ENCODE measurements at places on chromosomes 3 and 15.

DNA sequence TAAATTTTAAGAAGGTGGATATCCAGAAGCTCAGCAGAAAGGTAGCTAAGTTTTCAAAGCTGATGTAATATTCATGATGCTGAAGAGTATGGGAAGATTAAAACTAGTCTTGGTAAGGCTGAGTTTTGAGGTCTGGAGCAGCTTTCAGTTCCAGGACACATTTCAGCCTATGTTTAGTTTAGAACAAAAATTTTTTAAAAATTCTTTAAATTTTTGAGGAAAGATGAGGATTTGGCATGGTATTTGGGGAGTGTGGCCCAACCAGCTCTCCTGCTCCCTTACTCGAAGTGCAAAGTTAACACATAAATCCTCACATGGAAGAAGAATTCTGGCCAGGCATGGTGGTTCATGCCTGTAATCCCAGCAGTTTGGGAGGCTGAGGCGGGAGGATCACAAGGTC, 1039.1 kb downstream of the NAALADL2 start:
- DNase-seq, result no peak

GRCh38 chr3:9301798-9302197, 52.4 kb upstream of the SRGAP3 start:
- no peak for DNase-seq

- no peak for DNase-seq
Measured at GRCh38 chr15:40567111-40567510, 2.0 kb upstream of the RPUSD2 start.

DNA sequence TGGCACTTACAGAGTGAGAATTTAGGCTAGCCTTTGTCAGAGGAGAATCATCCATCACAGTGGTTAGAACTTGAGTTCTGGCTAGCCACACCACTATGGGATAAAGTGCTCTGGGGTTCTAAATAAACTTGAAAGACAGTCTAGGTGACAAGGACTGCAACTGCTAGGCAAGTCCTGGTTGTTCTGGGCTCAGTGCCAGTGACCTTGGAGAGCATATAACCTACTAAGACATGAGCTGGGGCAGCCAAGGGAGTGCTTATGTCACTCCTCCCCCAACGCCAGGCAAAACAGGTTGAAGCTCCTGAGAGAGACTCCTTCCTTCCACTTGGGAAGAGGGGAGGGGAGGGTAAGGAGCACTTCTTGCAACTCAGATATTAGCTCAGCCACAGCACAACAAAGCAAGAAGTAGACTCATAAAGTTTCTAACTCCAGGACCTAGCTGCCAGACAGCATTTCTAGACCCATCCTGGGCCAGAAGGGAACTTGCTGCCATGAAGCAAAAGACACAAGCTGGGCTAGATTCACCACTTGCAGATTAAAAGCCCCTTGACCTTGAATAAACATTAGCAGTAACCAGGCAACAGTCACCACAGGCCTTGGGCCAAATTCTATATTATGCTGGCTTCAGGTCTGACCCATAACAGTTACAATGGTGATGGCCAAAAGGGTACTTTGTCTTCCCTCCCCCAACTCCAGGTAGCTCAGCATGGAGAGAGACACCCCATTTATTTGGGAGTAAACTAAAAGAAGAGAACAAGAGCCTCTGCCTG, 963.7 kb downstream of the PLOD2 start:
- DNase-seq, result no peak

DNA sequence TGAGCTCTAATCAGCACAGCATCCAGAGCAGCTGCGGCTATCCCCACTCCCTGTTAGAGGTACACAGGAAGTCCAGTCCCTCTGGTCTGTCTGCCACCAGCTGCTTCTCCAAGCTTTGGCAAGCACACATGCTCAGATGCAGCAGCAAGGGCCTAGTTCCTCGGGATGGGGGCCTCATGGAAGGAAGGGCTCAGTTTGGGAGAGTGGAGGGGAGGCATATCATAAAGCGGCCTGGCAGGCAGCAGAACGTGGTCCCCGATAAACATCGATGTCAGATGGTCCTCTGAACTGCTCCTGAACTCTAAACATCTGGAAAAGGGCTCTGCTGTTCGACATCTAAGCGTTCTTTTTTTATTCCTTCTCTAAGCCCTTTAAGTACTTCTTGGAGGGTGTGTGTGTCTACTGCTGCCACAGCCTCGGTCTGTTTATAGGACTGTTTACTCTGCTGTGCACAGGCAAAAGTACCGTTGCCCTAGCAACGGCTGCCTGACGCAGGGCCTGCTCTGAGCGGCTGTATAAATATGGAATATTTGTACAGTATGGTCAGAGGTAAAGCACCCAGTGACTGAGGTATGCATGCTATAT, 74.6 kb downstream of the PRICKLE2 start:
- no peak for DNase-seq

- DNase-seq, result no peak
Measured at GRCh38 chr3:127902486-127902885, 12.5 kb upstream of the KBTBD12 start.

DNA sequence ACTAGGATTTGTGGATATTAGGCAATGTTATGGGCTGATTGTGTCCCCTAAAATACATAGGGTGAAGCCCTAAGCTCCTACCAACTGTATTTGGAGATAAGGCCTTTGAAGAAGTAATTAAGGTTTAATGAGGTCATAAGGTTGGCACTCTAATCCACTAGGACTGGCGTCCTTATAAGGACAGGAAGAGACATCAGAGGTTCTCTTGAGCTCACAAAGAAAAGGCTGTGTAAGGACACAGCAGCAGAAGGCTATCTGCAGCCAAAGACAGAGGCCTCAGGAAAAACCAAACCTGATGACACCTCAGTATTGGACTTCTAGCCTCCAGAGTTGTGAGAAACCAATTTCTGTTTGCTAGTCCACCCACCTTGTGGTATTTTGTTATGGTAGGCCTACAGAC, 416.7 kb downstream of the ZBTB20 start:
- DNase-seq, result no peak

DNA sequence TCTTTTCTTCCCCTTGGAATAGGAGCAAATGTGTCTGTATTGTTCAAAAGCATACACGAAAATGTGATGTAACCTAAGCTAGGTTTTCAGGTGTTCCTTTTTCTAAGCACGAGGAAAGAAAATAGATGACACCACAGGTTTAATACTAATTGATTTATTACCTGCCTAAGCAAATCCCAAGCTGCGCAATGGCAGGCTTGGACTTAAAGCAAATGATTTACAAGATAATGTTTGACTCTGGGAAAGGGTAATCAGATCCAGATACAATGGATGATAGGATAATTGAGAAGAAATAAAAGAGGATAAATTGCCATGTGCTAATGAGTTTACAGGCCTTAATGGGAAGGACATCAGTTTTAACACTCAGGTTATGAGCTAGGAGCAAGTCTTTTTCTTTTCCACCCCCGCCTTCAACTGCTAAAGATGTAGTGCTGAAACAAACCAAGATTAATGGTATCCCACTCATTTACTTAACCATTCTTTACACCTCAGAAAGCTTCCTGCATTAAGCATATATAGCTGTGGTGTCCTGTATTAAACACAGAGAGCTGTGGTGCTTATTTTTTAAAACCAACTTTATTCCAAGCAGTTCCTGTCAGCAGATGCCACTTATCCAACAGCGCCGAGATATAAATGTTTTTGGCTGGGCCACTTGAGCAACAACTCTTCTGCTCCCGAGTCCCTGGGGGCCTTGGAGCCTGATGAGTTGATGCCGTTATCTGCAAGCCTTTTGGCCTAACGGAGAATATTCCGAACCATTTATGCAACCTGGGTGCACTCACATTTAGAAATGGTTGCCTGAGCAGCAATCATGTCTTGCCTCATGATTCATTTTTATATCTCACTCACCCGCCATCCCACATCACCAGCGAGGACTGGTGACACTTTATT, 205.5 kb downstream of the MECOM start:
- DNase-seq, result no peak

DNA sequence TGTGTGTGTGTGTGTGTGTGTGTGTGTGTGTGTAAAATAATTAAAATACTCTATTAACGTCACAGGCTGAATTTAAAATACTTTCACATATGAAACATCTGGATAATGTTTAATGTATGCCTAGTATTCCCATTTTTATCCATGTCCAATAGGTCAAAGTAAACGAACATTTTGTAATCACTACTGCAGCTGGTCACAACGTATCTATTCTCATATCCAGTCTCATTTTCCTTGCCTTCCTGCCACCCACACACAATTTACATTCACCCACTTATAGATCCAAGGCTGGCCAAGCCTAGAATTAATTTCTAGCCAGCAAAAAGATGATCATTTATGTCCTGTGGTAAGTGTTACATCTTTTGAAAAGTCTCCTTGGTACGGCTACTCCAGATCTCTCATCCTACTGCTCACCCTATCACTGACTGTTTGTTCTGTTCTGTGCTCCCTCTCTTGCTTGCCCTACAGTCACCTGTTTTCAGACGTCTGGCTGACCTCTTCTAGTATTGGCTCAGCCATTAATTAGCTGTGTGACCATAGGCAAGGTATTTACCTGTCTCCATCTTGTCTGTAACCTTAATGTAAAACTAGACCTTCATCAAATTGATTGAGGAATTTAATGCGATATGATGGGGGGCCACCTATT, 17.6 kb downstream of the SERPINI2 start:
- DNase-seq, result no peak

GRCh38 chr3:2360815-2361214, 262.1 kb downstream of the CNTN4 start:
- no peak for DNase-seq

GRCh38 chr3:86152620-86153019, 838.3 kb downstream of the VGLL3 start:
- DNase-seq, result no peak

- DNase-seq, result no peak
Measured at GRCh38 chr3:73432023-73432705, 192.6 kb downstream of the PDZRN3 start.

GRCh38 chr3:12041446-12042041, 37.4 kb downstream of the SYN2 start:
- DNase-seq, result no peak

GRCh38 chr3:60140160-60140559, 1090.3 kb upstream of the CFAP20DC start:
- no peak for DNase-seq

DNA sequence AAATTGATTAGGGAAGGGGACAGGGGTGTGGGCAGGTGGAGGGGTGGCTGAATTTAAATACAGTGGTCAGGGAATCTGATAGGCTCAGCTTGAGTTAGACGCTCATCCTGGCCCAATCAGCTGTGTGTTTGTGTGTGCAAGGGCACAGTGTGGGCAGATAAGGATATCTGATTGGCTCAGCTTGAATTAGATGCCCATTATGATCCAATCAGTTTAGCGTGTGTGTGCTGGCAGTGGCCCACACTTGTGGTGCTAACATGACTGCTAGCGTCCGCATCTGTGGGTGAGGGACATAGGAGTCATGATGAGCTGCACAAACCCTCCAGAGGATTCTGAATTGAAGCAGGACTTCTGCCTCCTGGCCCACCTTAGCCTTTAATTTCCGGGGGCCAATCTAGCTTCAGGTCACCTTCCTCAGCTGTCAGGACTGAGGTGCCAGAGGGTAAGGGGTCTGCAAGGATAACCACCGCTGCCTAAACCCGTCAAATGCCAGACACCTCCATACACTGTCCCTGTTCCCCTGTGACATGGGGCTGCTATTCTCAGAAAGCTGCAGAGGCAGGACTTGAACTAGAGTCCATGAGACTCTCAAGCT, 97.3 kb downstream of the CORO2B start:
- peak; percentile 45 for DNase-seq
